ENCODE measurements at places on chromosomes 11 and 22.

- DNase-seq = peak; percentile 92
These were observed 920 bp downstream of the TMEM132A start for GRCh38 chr11:60924906-60925853.

GRCh38 chr11:116387641-116388040, 385.1 kb downstream of the BUD13 start:
- DNase-seq = no peak

DNA sequence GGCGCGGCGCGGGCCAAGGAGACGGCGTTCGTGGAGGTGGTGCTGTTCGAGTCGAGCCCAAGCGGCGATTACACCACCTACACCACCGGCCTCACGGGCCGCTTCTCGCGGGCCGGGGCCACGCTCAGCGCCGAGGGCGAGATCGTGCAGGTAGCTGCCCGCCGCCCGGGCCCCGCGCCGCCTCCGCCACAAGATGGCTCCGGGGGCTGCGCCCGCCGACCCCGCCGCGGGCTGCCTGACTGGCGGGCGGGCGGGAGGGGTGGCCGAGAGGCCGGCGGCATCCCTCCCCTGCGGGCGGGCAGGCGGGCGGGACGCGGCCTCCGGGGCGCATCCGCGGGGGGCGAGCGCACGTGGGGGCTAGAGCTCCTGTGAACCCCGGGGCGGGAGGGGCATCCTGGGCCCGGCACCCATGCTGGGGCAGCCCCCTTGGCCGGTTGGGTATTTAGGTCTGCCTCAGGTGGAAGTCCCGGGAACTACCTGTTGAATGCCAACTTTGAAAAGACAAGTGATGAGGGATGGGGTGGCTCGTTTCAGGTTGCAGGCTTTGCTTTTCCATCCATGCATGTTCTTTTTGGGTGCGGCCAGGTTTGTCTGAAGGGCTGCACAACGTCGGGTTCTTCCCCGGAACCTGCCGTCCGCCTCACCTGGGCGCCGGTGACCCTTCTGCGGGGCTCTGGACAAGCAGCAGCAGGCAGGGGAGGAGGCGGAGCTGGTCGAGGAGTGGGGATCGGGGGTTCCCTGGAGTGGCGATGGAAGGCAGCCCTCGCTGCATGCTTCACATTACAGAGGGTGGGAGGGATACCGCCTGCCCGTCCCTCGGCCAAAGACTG, 760 bp downstream of the ZNRF3 start:
- DNase-seq = peak; percentile 83

GRCh38 chr11:73391665-73392064, 15.5 kb downstream of the RELT start:
- no peak for DNase-seq

- peak; percentile 62 for DNase-seq
These were observed 39.6 kb downstream of the BCR start for GRCh38 chr22:23219822-23220484.

DNA sequence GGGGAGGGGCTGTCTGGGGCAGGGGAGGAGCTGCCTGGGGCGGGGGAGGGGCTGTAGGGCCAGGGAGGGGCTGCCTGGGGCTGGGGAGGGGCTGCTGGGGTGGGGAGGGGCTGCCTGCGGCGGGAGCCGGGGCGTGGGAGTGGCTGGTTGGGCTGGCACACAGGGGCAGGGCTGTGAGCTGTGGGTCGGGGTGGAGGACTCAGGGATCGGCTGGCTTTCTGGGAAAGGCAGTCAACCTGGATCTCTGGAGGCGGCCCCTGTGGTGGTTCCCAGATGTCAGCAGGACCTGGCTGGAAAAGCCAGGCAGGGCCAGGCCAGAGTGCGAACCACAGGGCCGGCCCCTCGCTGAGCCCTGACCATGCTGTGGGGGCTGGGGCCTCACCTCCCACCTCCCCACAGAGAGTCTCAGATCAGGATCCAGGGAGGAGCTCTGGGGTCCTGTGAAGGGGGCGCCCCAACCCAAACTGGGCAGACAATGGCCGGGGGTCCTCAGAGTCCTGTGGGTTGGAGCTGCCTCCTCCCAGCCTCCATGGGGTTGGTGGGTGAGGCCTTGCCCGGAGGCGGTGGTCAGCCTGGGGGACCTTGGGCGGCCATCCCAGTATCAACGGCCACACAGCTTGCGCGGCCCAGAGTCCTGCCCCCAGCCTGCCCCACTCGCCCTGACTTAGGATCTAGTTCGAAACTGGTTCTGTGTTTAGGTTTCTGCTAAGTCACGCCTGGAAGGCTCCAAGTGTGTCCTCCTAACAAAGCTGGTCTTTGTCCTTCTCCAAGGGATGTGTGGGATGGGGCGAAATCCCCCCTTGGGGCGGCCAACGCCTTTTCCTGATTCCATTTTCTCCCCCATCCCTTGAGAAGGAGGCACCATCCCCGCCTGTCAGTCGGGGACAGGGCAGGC, 1.9 kb downstream of the MUC5B start:
- peak; percentile 56 for DNase-seq

- no peak for DNase-seq
These were observed 198.7 kb downstream of the AASDHPPT start for GRCh38 chr11:106276126-106276525.

DNA sequence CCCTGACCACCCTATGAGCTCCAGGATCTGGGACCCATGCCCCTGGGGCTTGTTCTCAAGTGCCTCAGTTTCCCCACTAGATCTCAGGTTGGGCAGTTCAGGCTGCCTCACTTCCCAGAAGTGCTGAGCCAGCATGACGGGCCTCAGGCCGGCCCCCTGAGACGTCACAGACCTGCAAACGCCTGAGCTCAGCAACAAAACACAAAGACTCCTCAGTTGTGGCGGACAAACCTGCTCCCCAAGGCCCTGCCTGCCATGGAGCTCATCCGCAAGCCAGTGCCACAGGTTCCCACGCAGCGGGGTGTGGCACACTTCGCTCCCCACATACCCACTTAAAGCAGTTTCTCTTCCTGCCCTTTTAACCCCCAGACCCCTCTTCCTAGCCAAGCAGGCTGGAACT, 45.2 kb downstream of the NECTIN1 start:
- DNase-seq = no peak

- DNase-seq = no peak
These were observed 72.5 kb downstream of the C11orf65 start for GRCh38 chr11:108394744-108395284.

GRCh38 chr11:130197386-130198035, 37.9 kb downstream of the ST14 start:
- DNase-seq = no peak

- DNase-seq = no peak
These were observed 48.5 kb downstream of the ZNF280B start for GRCh38 chr22:22460060-22460459.

DNA sequence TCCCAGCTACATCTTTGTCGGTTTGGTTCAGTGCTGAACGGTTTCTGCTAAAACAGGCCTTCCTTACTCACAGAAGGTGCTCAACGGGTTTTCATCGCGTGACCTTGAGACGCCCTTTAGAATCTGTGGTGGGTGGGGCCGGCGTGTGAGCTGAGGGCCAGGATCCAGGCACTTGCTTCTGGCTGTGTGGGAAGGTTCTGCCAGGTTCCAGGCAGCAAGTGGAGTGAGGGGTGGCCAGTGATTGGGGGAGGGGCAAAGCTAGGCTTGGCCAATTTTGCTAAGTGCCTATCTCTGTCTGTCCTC, 35.2 kb downstream of the KCNJ4 start:
- DNase-seq = no peak

DNA sequence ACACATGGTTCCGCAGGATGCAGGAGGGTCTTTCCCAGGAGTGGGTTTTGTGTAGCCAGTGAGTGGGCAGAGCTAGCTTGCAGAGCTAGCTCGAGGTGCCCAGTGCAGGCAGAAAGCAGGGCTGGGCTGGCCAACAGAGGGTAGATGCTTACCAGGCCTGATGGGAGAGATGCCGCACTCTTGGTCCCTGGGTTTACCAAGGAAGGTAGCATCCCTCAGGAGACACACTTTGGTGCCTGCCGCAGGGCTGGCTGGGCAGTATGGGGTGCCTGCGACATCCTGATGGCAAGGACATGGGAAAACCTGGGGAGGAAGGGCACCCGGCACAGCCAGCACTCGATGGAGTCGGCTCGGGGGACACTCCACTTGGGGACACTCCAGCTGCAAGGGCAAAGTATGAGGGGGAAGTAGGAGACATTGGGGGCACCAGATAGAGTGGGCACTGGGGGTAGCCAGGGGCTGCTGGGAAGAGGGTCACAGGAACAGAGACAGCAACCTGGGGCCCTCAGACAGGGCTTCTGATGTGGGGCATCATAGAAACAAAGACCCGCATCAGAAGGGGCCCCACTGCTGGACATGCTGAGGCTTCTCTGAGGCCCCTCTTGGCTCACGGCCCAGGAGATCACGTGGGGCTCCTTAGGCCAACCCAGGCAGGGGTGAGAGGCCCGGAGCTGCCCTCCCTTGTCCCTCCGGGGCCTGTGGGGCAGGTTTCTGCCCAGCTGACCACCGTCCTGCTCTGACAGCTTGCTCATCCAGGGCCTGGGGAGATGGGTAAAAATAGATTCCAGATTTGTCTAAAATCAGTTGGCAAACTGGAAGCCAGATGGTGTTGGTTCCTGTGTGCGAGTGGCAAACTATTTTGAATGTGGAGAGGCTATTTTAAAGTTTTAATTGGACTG, 89.8 kb downstream of the MORC2 start:
- DNase-seq = no peak

- DNase-seq = no peak
These were observed 39.7 kb downstream of the FLI1 start for GRCh38 chr11:128733440-128734102.

GRCh38 chr22:45421349-45422055, 8.0 kb downstream of the RIBC2 start:
- DNase-seq = no peak

- no peak for DNase-seq
These were observed 54.7 kb downstream of the MYEOV start for GRCh38 chr11:69348414-69349235.

GRCh38 chr11:83220260-83220659, 26.7 kb downstream of the ANKRD42 start:
- DNase-seq = peak; percentile 77

DNA sequence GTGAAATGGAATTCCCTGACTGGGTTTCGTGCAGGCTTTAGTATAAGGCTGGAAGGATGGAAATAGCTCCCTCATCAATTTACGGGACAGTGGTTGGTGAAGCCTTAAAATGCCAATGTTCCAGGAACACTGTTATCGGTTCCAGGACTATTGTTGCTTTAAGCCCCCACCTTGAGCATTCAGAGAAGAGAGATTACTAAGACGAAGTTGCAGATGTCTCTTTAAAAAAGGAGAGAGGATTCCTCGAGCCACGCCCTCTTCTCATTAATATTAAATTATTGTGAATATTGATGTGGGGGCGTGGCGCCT, 195 bp upstream of the CREB3L1 start:
- no peak for DNase-seq

DNA sequence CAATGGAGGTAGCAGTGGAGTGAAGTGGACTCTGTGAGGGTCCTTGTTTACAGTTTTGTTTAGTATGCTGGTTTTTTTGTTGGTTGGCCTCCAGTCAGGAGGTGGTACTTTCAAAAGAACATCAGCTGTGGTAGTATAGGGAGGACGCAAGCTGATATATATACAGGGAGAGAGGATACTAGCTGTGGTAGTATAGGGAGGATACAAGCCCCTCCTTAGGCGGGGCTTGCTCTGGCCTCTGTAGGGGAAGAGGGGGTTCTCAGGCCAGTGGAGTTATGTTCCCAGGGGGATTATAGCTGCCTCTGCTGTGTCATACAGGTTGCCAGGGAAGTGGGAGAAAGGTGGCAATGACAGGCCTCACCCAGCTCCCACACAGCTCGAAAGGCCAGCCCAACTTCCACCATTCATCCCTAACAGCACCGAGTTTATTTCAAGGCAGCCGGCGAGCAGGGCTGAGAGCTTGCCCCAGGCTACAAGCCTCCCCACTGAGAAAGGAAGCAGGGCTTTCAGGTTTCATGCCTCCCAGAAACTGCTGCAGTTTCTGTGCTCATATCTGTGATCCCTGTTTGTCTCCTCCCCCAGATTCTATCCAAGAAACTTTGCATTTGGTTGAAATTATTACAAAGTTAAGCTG, 10.4 kb downstream of the OR52E6 start:
- no peak for DNase-seq

- DNase-seq = no peak
These were observed 273.4 kb downstream of the TTC28 start for GRCh38 chr22:28406246-28406645.

DNA sequence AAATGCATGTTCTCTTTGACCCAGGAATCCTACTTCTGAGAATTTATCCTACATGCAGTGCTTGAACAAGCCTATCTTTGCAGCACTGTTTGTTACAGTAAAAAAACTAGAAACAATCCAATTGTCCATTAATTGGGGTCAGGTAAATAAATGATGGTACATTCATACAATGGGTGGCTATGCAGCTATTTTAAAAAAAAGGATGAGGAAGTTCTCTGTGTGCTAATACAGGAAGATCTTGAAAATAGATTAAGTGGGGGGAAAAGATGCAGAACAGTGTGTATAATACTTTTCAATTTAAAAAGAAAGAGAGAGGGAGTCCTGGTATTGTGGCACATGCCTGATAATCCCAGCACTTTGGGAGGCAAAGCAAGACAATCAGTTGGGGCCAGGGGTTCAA, 9.5 kb upstream of the CREB3L1 start:
- DNase-seq = no peak

DNA sequence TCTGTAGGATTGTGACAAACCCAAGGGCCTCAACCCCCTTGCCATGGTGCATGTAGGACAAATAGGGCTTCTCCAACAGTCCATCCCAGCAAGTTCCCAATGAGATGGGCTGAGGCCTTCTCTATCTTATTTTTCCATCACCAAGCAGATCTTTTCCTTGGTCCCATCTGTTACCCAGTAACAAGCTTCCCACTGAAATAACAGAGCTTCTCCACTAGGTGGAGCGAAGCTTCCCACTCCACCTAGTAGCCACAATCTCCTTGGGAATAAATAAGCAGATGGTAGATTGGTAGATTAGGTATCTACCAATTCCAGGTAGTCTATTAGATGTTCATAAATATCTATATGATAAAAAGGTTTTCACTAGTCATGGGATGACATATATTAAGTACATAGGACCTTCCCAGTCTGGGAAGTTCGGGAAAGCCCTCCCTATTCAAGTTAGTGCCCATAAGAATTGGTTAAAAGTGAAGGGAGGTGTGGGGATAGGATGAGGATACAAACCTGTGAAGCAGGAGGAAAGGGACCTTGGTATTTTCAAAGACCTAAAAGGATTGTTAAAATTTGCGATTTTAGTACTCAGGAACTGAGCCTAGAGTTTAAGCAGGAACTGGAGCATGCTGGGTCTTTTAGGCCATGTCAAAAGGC, 5.9 kb upstream of the OR52L1 start:
- DNase-seq = peak; percentile 30
